ENCODE measurements at places on chromosomes 11 and 22.

GRCh38 chr11:45021001-45021400, 70.3 kb upstream of the TP53I11 start:
- ATAC-seq, result no peak

DNA sequence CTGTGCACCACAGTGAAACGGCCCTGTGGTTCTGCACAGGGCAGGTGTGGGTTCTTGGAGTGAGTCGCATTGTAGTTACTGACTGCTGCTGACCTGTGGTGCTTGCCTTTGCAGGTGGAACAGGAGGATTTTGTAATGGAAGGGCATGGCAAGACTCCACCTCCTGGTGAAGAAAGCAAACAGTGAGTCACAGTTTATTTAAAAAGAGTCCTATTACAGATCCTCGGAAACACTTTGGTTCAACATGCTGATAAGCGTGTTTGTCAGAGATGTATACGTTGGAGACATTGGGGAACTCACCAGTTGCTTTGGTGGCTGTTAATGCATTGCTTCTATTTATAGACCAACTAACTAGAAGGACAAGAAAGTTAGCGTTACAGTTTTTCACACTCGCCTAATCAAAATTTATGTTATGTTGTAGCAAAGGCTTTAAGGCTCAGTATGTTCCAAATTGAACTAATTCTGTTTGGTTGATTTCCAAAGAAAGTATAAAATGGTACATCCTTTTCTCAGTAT, 21.7 kb upstream of the TNRC6B start:
- ATAC-seq, result no peak

DNA sequence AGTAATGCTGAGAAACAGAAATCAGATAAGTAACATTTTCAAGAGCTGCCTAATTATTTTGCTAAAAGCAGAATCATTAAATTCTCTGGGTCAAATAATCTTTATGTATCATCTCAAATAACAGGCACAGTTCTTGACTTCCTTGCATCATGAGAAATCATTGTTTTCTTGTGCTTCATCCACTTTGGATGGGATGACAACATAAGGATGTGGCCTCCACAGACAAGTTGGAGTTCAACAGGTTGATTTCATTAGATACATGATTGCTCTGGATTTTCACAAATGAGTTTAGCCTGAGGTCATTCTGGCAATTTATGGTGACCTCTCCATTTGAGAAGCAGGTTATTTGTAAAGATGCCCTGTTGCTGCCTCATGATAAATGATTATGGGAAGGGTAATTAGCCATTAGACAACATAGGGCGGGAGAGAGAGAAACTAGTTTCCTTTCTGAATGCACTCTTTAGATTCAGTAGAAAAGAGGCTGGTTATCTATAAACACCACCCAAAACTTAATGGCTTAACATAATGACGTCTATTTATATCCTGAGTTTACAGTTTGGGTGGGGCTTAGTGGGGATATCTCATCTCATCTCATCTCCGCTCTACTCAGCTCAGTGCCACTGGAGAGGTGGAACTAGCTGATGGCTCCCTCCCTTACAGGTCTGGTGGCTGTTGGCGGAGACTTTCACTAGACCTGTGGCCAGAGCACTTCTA, 35.0 kb upstream of the ADORA2A start:
- ATAC-seq, result peak; percentile 54

DNA sequence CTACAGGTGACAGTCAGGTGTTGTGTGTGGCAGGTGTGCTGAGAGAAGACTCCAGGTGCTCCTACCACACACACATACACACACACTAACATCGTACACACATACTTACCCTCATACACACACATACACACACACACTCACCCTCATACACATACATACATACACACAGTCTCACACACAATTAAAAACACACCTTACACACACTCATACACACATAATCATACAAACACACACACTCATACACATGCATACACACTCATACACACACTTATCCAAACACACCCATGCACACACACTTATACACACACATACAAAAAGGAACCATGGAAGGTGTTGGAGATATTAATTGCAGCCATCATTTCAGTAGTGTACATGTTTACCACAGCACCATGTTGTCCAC, 4.6 kb downstream of the KRTAP5-3 start:
- no peak for ATAC-seq

DNA sequence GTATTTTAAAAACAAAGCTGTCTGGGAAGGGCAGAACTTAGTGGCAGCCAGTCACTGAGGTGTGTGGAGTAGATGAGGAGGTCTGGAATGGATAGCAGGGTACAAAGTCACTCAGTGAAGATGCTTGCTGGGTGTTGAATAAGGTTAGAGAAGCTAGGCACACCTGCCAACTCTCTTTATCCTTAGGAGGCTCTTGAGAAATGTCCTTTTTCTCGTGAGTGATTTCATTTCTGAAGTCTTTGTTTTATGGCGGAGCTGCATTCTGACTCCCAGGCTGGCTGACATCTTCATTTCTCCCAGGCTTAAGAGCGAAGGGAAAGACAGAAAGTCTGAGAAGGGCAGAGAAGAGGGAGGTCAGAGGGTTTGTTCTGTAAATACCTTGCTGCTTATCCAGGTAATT, 31.0 kb downstream of the CECR2 start:
- no peak for ATAC-seq

DNA sequence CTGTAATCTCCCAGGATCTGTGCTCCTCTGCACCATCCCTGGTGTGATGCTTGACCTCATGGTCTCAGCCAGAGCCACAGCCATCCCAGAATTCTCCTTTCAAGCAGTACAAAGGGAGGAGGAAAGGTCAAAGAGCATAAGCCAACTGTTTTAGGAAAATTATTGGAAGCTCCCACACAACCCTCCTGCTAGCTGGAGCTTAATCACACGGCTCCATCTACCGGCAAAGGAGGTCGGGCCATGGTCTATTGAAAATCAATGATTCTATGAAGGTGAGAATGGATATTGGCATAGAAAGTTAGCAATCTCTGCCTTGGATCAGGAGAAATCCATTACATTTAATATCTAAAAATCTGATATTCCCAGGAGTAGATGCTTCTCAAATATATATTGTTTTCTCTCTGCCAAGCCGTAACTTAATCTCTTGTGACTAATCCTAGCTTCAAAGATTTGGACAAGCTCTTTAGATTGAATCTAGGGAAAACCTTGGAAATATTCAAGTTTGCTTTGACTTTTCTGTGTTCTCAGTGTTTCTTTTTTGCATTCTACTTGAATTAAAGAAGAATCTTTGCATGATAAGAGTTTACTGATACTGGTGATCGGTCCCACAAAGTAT, 259.6 kb downstream of the NTM start:
- no peak for ATAC-seq

GRCh38 chr11:130813638-130814037, 102.6 kb downstream of the SNX19 start:
- ATAC-seq, result peak; percentile 61

DNA sequence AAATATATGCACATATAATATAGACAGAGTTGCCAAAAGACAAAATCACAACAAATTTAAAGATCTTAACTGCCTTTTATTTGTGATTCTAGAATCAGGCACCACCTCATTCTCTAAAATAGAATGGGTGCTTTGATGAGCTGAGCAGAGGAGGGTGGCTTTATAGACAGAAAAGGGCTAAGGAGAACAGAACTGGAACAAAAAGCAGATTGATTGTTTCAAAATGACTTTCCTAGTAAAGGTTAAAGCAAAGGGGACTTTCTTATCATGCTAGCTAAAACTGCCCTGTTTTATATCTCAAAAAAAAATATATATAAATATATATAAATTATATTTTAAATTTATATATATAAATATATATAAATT, 287.6 kb downstream of the FAT3 start:
- no peak for ATAC-seq

- no peak for ATAC-seq
Observed at GRCh38 chr11:18615628-18616392, 16.2 kb downstream of the MISFA start.

DNA sequence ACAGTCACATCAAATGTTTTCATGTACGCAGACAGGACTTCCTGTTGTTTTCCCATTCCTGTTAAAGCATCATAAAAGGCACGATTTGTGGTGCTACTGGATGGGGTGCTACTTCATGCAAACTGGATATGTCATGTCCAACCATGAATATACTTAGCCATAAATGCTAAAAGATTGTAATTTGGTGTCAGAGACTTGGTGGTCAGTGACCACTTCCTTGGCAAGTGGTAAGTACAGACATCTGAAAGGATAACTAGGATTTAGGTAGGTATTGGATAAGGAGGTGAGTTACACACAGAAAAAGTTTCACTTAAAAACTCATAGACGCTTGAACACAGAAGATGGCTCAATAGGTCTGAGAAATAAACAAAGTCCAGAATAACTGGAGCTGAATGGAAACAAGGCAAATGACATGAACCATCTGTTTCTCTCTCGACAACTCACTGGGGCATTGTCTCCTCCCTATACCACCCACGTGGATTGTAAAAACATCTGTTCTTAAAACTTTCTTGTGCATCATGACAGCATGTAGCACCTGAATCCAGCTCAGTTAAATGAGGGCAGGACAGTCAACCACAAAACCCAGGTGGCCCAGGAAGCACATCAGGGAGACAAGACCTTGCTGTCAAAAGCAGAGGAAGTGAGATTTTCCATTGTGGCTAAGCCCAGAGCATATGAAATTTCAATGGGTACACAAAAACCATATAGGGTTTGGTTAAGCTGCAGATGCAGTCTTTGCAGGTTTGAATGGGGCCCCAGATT, 22.1 kb upstream of the IGLL5 start:
- ATAC-seq, result no peak

GRCh38 chr11:130947889-130948288, 31.6 kb upstream of the SNX19 start:
- ATAC-seq, result no peak

- no peak for ATAC-seq
Observed at GRCh38 chr11:12213883-12214282, 103.5 kb downstream of the MICAL2 start.

DNA sequence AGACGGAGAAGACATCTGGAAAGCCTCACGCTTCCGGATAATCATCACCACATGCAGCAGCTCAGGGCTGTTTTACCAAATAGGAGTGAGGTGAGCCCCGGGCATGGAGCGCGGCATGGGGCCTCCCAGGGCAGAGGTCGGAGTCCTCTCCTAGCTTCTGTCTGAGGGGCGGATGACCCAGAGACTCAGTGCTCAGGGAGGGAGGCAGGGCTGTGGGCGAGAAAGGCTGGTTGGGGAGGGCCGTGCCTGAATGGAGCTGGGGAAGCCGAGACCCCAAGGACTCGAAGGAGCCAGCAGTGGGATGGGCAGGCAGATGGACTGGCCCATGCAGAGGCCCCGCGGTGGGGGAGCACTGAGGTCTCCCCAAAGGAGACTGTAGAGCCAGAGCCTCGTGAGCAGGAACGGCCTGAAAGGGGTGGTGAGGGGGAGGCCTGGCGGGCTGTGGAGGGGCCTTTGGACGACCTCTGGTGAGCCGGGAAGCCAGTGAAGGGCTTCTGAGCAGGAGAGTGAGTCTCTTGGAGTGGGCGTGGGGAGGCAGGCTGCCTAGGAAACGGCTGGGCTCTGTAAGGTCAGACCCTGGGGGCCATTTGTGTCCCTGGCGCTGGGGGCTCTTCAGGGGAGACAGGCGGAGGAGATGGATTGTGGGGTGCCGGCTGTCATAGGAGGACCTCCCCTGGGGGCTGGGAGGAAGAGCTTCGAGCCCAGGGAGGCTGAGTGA, 24.7 kb upstream of the PANX2 start:
- no peak for ATAC-seq

DNA sequence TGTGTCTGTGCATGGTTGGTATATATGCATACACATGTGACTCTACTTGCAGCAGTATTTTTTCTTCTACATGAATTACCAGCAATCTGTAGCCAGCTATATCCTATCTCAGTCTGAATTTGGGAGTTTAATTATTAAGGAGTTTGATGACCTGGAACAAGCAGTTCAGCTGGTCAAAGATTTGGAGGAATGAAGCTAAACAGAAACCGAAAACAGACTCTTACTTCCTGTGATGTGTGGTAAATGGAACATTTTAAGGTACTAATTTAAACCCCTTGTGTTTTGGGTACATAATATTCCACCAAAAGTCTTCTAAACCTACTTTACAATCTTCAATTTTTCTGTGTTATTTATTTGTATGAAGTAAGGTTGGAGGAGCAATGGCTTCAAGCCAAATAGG, 124.4 kb upstream of the PGR start:
- ATAC-seq, result no peak

DNA sequence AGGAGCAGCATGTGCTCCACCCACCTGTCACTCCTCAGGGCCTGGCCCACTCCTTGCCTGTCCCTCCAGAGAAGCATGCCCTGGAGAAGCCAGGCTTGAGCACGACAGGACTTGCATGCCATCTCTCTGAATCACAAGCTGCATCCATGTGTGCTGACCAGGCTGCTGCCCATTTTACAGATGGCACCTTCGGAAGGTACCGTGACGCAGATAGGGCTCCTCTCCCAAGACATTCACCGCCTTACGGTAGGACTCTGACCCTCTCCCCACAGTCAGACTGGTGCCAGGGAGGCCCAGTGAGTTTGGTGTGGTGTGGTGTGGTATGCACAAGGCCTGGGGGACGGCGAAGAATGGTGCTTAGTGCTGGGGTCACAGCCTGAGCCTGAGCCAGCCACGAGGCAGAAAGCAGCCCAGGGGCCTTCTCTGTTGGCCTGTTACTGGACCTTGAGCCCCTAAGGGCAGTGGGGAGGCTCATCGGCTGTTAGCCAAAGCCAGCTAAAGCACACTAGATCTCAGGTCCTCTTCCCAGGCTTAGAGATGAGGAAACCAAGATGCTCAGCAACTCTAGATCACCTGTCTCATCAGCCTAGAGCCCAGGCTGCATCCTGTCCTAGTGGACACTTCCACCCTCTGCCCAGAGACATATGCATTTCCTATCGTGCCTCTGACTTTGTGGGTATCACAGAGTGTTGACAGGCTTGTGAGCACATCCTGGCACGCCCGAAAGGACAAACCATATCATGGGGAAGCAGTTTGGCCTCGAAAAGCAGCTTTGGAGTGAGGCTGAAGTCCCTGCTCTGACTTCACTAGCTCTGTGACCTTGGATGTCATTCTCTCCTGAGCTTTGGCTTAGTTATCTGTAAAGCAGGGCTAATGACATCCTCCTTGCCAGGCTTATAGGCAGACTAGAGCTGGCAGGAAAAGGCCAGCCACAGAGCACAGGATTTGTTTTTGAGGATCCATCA, 17.8 kb downstream of the CYB5R2 start:
- no peak for ATAC-seq

GRCh38 chr11:95968585-95968984, 44.7 kb upstream of the MTMR2 start:
- no peak for ATAC-seq

- ATAC-seq, result no peak
Observed at GRCh38 chr11:91066456-91067047, 843.7 kb upstream of the CHORDC1 start.

DNA sequence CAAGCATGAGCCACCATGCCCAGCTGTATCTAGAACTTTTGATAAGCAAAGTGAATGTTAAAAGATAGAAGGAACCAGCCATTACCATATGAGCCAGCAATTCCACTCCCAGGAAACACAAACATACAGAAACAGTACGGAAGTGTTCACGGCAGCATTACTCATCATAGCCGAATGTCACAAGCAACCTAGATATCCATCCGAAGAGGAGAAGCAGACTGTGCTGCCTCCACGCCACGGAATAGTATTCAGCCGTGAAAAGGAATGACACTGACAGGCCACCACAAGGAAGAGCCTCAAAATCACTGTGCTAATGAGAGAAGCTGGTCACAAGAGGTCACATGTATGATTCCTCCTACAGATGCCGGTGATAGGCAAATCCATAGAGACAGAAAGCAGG, 17.6 kb upstream of the MGAT3 start:
- no peak for ATAC-seq

GRCh38 chr11:43947003-43947500, 4.6 kb downstream of the C11orf96 start:
- peak; percentile 45 for ATAC-seq

GRCh38 chr11:134414766-134415765, 3.0 kb upstream of the B3GAT1 start:
- ATAC-seq, result no peak

Data from SK-N-SH treated with all-trans-retinoic acid at 6 μM for 48 hours (cell line).